ENCODE measurements at places on chromosomes 12 and 14.

GRCh38 chr12:113130457-113131135, 5.0 kb downstream of the RASAL1 start:
- no peak for DNase-seq

DNA sequence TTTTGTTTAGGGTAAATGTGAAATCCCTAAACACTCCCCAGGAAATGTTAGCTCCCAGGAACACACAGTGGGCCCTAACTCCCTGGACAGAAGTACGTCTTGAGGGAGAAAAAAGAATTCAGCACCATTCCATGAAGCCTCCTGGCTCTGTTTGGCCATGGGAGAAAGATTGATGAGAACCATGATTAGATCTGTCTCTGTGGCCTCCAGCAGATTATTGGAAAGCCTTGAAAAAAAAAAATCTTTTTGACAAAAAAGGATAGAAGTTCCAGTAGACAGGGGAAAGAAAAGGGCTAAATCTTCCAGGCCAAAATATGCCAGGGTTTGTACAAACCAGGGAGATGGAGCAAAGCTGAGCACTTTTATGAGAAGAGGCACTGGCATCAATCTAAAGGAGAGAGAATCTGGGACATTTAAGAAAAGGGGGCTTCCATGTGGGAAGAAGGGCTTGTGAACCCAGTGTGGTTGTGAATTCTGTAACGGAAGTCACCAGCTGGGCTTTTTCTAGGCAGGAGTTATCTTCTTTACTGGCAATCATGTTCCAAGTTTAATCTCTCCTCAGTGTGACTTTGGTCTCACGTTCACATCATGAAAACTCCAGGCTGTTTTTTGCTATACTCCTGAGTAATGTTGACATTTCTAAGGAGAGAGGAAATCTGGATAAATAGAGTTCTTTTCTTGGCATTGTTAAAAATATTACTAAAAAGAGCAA, 426.7 kb downstream of the RAD51B start:
- DNase-seq = no peak

- DNase-seq = no peak
Observed at GRCh38 chr12:119686776-119687175, 18.8 kb downstream of the PRKAB1 start.

DNA sequence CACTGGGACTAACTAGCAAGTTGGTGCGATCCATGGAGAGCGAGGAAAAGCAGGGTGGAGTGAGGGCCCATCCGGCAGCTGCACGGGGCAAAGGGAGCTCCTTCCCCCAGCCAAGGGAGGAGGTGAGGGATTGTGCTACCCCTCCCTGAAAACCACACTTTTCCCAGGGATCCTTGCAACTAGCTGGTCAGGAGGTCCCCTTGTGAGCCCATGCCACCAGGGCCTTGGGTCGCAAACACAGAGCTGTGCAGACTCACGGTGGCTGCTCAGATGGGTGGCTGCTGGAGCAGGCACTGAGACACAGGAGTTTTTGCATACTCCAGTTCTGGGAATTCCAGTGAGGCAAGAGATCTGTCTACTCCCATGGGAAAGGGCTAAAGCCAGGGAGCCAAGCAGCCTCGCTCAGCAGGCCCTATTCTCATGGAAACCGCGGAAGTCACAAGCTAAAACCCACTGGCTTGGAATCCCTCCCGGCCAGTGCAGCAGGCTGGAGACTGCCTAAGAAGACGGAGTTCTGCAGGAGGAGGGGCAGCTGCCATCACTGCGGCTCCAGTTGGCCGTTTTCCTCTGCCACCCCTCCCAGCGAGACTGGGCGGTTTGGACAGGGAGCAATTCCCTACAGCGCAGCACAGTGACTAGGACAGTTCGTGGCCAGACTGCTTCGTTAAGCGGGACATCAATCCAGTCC, 10.9 kb upstream of the ZNF705A start:
- peak; percentile 34 for DNase-seq

GRCh38 chr14:90678846-90679362, 137.3 kb downstream of the TTC7B start:
- DNase-seq = no peak
